ENCODE measurements at places on chromosomes 6 and 20. TPM values are rescaled to one million over a fixed set of nuclear protein-coding genes. Genes with fewer than 3 reads are reported as not detected.
A peak's percentile ranks its signal among the peaks of the same experiment; 100 is the strongest.

GRCh38 chr6:2841264-2842138 is at the start of gene SERPINB1:
Gene SERPINB1, minus strand, starts transcription at chr6:2841863. Its CDS starts 1,277 bp downstream, at chr6:2840586.
- no peaks in the 10 kb centered on the region for H3K27me3 ChIP-seq
- H3K4me3 ChIP-seq, result peak within 1 kb of the TSS; percentile 67
- DNase-seq, result no peak
- no peaks in the 10 kb centered on the region for H3K36me3 ChIP-seq

GRCh38 chr6:156654919-156655918 is 122.0 kb upstream of the ARID1B start:
- no peaks in the 10 kb centered on the region for H3K4me1 ChIP-seq
- no peak overlapping the region for H3K27ac ChIP-seq
- no peak overlapping the region for H3K4me3 ChIP-seq
- H3K36me3 ChIP-seq, result no peaks in the 10 kb centered on the region
- no peak for DNase-seq
- no peaks in the 10 kb centered on the region for H3K27me3 ChIP-seq

DNA sequence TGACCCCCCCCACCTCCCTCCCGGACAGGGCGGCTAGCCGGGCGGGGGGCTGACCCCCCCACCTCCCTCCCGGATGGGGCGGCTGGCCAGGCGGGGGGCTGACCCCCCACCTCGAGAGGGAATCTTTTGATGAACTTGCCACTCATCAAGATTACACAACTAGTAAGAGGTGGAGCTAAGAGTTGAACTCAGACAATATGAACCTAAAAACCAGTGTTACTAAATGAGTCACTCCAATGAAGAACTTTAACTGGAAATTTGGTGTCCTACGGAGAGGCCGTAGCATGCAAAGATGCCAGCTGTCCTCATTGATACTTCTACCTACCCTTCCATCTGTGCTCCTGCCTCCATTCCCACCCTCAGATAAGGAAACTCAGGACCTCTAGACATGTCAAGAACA is 42.8 kb downstream of the PFDN4 start:
- H3K27me3 ChIP-seq, result no peaks in the 10 kb centered on the region
- DNase-seq, result no peak
- H3K36me3 ChIP-seq, result no peaks in the 10 kb centered on the region
- H3K27ac ChIP-seq, result no peak overlapping the region
- H3K4me3 ChIP-seq, result no peak overlapping the region

The ANKEF1 gene
- total RNA-seq, result 4.2 TPM
